Activated naive CD8-positive, alpha-beta T cell treated with anti-CD3 and anti-CD28 coated beads, Interleukin-2, amount 50 U/mL, for 16 hours (primary cell): ENCODE measurements at places on chromosomes 16 and 17.

GRCh38 chr17:35555691-35556090, 4.9 kb downstream of the SLFN14 start:
- no peak for DNase-seq

- no peak for DNase-seq
Observed at GRCh38 chr17:42579794-42580551, 2.4 kb upstream of the PSMC3IP start.

DNA sequence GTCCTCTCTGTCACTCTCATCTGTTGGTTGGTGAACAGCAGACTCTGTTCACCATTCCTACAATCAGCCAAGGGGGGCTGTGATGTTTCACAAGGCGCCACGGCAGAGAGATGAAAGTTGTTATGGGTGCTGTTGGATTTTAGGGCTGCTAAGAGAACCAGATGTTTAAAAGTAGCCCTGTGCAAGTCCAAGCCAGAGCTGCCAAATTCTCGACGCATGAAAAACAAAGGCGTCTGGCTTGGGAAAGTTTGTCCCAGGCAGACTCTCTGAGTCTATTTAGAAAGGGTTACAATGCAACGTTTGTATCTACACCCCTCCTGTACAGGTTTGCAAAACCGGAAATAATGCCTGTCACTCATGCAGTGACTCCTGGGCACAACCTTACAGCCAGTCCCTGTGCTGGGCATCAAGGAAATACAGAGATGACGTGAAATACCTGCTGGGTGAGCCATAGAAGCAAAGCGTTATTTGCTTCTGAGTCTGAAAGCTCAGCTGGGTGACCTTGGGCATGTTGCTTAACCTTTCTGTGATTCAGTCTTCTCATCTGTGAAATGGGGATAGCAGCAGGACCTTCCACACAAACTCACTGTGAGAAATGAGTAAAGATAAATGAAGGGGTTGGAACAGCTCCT, 74.8 kb downstream of the XYLT1 start:
- DNase-seq = no peak

- DNase-seq = no peak
Observed at GRCh38 chr16:879986-880385, 79.5 kb upstream of the GNG13 start.

- no peak for DNase-seq
Observed at GRCh38 chr17:6666557-6666956, 15.0 kb downstream of the C17orf100 start.

- no peak for DNase-seq
Observed at GRCh38 chr17:7313088-7313889, 1.9 kb downstream of the GPS2 start.

GRCh38 chr16:23410176-23410575, 42.8 kb downstream of the COG7 start:
- no peak for DNase-seq

GRCh38 chr17:4100883-4101756, 41.7 kb downstream of the ZZEF1 start:
- DNase-seq = no peak

DNA sequence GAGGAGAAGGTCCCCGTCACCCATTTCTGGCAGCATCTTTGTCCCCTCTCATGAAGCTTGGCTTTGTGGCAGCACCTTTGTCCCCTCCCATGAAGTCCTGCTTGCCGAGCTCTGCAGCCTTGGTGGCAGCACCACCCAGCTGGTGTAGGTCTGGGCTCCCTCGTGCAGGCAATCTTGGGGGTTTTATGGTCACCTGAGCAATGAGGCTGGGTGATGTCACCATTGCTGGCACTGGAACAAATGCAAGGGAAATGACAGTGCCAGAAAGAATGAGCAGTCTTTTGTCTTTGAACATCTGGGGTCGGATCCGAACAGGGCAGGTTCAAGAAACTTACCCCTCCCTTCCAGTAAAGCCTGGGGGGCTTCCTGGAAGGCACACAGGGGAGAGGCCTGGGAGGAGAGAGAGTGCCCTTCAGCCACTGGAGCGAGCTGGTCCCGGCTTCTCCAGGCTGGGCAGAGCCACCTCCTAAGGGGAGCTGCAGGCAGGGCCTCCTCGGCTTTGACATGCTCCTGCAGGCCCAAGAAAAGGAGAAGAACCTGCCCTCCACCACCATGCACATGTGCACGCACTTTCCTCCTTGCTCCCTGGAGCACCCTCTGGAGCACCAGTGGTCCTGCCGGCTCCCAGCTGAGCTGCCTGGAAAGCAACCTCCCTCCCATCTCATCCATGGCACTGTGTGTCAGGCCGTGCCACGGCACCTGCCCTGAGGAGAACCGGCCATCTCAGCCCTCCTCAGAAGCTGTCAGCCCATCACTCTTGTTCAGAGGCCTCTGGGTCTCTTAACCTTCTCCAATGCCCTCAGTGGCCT, 16.0 kb downstream of the BTBD17 start:
- DNase-seq = no peak

DNA sequence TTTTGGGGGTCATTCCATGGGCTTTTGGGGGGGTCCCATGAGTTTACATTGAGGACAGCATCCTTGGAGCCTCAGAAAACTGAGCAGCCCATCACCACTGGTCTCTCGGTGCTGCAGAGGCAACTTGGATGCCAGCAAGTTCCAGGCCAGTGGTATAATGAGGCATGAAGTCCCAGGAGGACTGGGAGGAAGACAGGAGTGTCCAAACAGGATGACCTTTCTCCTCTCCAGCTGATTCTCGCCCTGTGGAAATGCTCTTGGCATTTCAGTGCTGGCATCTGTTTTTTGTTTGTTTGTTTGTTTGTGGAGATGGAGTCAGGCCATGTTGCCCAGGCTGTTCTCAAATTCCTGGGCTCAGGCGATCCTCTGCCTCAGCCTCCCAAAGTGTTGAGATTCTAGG, 347.6 kb downstream of the SNX29 start:
- no peak for DNase-seq

GRCh38 chr16:75053791-75054555, 55.1 kb downstream of the ZNRF1 start:
- no peak for DNase-seq

GRCh38 chr17:55037828-55038227, 69.3 kb downstream of the STXBP4 start:
- DNase-seq = no peak

DNA sequence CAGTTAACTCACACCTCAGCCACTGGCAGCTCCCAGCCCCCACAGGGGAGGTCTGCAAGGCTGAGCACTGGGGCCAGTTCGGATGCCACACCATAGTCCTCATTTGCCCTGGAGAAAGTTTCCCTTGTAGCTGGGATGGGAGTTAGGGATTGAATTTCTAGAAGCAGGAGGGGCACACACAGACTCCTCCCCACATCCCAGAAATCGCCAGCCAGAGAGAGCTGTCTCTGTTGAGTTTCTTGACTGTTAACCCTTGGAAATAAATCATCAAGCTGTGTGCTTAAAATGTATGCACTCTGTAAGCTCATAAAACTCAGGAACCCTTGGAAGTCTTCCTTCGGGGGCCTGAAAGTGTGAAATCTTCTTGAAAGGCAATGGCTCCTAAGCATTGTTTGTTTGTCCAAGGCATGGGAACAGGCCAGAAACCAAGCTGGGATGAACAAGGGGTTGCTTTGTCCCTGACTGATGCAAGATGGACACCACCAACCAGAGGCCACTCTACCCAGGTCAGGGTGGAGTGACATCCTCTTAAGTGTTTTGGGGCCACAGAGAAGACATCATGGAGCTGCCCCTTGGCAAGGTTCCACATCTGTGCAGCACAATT, 394 bp upstream of the PRM3 start:
- no peak for DNase-seq

- DNase-seq = no peak
Observed at GRCh38 chr16:27290562-27290961, 22.0 kb upstream of the NSMCE1 start.

DNA sequence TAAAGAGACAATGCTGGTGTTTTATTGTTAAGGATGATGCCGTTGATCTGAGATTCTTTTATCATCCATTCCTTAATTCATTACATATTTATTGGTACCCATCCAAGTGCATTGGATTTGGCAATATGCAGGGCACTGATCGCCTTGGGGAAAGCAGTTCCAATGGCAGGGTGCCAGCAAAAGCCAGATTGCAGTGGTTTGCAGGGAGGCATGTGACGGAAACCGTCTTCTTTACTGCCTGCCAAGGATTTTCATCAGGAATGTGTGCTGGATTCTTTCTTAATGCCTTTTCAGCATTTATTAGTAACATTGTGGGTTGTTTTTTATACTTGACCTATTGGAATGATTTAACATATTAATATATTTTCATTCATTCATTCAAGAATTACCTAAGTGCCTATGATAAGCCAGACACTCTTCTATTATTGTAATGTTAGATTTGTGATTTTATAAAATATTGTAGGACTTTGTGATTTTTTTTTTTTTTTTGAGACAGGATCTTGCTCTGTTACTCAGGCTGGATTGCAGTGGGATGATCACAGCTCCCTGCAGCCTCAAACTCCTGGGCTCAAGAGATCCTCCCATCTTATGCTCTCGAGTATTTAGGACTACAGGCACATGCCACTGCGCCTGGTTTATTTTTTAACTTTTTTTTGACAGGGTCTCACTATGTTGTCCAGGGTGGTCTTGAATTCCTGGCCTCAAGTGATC, 93.4 kb upstream of the TNRC6A start:
- DNase-seq = no peak

DNA sequence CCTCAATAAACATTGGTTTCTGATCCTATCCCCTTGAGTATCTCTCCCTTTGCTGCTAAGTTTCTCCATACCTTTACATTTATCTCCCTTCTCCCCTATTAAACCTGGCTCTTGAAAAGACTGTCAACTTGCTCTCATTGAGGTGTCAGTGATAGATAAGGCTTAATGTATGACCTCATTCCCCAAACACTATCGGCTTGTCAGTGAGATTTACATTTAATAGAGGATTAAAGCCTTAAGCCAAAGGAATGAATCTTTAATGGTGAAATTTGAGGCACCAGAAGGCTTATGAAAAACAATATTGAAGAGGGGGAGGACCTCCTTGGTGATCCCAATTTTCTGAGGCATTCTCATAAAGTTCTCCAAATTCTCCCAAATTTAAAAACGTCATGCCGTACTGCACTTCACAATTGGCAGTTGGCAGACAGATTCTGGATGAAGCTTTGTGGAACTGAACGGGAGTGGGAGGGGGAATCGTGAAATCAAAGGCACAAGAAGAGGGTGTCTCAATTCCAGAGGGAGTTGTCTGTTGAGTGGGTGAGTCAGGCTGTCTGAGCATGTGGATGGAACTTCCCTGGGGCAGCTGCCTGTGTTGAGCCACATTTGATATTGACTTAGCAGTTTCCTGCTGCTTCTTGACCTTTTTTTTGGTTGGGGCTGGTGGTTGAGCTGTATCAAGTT, 478.8 kb downstream of the NPIPA7 start:
- no peak for DNase-seq

- DNase-seq = no peak
Observed at GRCh38 chr17:82782657-82783207, 30.9 kb downstream of the TBCD start.

DNA sequence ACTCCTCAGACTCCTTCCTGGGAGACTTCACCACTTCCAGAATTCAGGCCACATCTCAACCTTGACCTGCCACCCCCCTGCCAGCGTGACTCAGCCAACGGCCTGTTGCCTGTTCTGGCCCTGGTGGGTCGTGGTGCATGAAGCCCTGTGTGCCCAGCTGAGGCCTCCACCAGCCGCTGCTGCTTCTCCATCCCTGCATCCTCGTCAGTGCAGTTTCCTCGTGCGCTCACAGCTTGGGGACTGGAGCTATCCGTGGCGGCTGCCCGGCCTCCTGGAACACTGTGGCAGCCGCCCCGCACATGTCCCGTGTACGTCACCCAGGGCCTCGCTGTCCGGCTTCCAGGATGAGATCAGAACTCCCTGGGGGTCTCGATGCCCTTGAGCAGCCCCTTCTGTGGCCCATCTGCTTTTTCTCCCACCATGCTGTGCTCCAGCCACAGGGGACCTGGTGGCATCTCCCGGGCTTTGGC, 8.0 kb upstream of the TEDC2 start:
- DNase-seq = no peak

GRCh38 chr16:89779231-89779908, 37.1 kb downstream of the FANCA start:
- no peak for DNase-seq

- no peak for DNase-seq
Observed at GRCh38 chr17:66637491-66637890, 197.4 kb upstream of the CACNG5 start.

- DNase-seq = no peak
Observed at GRCh38 chr16:81511371-81511770, 66.8 kb downstream of the CMIP start.

- peak; percentile 52 for DNase-seq
Observed at GRCh38 chr16:84970447-84971127, 40.7 kb downstream of the ZDHHC7 start.

- DNase-seq = no peak
Observed at GRCh38 chr16:48405153-48405552, 19.9 kb upstream of the SIAH1 start.

- no peak for DNase-seq
Observed at GRCh38 chr17:75073618-75074047, 14.1 kb upstream of the SLC16A5 start.

GRCh38 chr17:39244016-39244599, 18.4 kb upstream of the STAC2 start:
- DNase-seq = no peak

- DNase-seq = no peak
Observed at GRCh38 chr17:47295037-47295873, 28.5 kb upstream of the EFCAB13 start.

GRCh38 chr17:49741692-49742076, 22.2 kb downstream of the FAM117A start:
- DNase-seq = no peak

DNA sequence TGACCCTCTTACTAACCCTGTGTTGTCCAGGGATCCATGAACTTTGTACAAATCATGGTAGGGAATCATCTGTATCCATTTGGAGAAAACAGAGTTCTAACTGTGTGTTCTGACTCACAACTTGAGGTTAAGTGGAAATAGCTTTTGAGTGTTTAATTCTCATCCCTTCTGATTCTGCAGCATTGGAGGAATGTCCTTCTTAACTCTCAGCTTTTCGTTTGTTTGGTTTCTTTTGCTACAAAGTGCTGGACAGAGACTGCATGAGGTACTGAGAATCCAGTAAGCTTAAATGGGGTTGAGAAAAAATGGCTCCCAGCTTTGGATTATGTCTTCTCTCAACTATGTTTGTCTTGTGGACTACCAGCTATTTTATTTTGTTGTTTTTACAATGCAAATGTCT, 352.1 kb upstream of the KIF2B start:
- no peak for DNase-seq

DNA sequence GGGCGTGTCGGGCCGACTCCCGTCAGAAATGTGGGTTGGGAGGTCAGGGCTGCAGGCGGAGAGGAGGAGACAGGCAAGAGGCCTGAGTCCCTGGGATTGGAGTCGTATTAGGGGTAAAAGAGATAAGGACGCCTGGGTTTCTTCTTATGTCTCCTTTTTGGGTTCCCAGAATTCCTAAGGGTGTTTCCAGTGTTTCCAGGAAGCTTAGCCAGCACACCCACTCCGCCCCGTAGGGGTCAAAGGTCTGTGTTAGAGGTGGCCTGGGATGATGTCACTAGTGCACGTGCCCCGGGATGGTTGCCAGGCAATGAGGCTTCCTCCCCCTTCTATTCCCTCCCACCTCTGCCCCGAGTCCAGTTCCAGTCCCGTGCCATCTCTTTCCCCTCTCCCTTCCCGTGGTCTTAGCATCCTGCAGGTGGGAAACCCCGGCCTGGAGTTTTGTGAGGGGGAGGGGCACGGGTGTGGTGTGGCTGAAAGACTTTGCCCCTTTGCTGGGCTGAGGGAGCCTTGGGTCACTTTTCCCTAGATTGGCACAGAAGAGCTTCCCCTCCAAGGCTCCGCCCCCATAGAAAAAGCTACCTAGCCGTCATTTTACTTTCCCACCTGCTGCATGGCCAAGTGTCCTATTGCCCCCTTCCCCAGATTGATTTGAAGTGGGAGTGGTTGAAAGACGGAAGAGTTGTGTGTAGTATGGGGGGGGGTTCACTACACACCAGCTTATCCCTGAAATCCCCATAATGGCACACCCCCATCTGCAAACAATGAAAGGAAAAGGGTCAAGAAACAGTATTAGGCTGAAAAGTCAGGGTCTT, 2.8 kb downstream of the KDM6B start:
- DNase-seq = no peak
